Ovary (tissue), 10 donors: ENCODE measurements at places on chromosomes 4 and X. TPM values are rescaled to one million over a fixed set of nuclear protein-coding genes. Genes with fewer than 3 reads are reported as not detected.

Gene FAM133A
- 0.16 TPM for polyA plus RNA-seq

Gene PHOX2B
- not detected for polyA plus RNA-seq

GRCh38 chrX:53714580-53715345, 28.2 kb upstream of the HUWE1 start:
- no peaks in the 10 kb centered on the region for H3K27me3 ChIP-seq
- DNase-seq, result no peak
- no peak overlapping the region for H3K4me3 ChIP-seq
- no peaks in the 10 kb centered on the region for H3K4me1 ChIP-seq
- H3K36me3 ChIP-seq, result no peaks in the 10 kb centered on the region

DNA sequence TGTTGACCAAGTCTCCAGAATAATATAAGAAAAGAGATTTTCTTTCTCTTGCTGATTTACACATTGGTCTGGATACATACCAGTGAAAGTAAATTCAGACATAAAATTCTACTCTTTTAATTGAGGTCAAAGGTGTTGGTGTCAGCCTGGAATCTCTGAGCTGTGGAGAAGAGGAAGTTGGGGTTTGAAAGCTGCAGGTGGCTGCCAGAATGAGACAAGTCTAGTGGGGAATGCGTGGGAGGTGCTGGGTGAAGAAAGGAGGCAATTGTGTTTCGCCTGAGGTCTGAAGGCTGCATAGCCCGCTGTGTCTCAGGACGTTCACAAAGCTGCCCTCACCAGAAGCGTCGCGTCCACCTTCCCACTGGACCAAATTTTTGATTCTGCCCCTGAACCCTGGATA, 31.2 kb downstream of the PHEX start:
- H3K4me1 ChIP-seq, result no peaks in the 10 kb centered on the region
- no peaks in the 10 kb centered on the region for H3K27me3 ChIP-seq
- H3K27ac ChIP-seq, result no peak overlapping the region
- no peak for DNase-seq
- no peaks in the 10 kb centered on the region for H3K36me3 ChIP-seq
- no peak overlapping the region for H3K4me3 ChIP-seq

- DNase-seq, result no peak
- H3K4me3 ChIP-seq, result no peak overlapping the region
- peaks cover 4% of the 10 kb centered on the region for H3K4me1 ChIP-seq
- H3K27me3 ChIP-seq, result no peaks in the 10 kb centered on the region
- no peak overlapping the region for H3K27ac ChIP-seq
Measured at GRCh38 chr4:158783785-158784184, 15.0 kb downstream of the FNIP2 start.

Gene TLR3
- 12.2 TPM for polyA plus RNA-seq

Gene EFHC2
- 2.3 TPM for polyA plus RNA-seq

GRCh38 chr4:90542216-90542615, 415.0 kb downstream of the CCSER1 start:
- no peaks in the 10 kb centered on the region for H3K27me3 ChIP-seq
- DNase-seq, result no peak
- no peaks in the 10 kb centered on the region for H3K4me1 ChIP-seq
- H3K36me3 ChIP-seq, result no peaks in the 10 kb centered on the region
- no peak overlapping the region for H3K4me3 ChIP-seq
- H3K27ac ChIP-seq, result no peak overlapping the region

DNA sequence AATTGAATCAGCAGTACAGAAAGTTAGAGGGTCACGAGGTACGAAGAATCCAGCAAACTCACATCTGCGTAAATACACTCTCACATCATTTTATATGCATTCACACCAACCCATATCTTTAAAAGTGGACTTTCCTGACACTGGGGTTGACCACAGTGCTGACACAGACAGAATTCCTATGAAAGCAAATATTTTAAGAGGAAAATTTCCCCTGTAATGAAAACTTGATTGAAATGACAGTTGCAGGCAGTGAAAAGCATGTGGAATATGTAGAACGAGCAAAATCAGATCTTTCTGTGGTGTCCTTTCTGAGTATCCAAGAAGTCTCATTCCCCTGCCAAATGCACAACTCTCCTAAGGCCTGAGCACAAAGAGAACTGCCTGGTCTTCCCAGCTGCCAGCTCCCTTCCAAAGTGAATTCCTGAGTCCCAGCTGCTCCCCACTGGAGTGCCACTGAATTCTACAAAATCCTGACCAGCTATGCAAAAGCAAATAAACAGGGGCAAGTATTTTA, 50.5 kb upstream of the FAM9C start:
- H3K27me3 ChIP-seq, result no peaks in the 10 kb centered on the region
- no peak for DNase-seq
- H3K36me3 ChIP-seq, result no peaks in the 10 kb centered on the region
- no peak overlapping the region for H3K4me3 ChIP-seq
- peaks cover 1% of the 10 kb centered on the region for H3K4me1 ChIP-seq

DNA sequence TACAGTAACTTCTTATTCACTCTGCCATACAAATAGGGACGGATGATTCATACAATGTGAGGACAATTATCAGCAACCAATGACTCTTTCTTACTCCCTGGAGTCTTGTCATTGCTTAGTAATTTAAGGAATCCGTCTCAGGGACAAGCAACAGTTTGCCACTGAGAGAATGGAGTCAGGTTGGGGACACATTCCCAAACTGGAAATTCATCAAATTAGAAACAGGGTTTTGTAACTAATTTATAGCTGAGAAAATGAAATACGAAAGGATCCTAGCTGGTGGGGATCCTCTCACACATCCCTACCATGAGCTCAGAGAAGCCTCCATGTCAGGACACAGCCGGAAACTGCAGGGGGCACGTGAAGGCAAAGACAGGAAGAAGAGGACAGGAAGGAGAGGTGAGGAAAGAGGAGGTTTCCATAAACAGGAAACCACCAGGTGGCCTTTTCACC, 50.4 kb upstream of the KDR start:
- H3K27ac ChIP-seq, result no peak overlapping the region
- DNase-seq, result no peak
- no peak overlapping the region for H3K4me3 ChIP-seq
- H3K4me1 ChIP-seq, result no peaks in the 10 kb centered on the region
- H3K27me3 ChIP-seq, result no peaks in the 10 kb centered on the region
- H3K36me3 ChIP-seq, result no peaks in the 10 kb centered on the region

- DNase-seq, result no peak
- H3K36me3 ChIP-seq, result no peaks in the 10 kb centered on the region
- no peaks in the 10 kb centered on the region for H3K4me1 ChIP-seq
Measured at GRCh38 chrX:102837847-102838246, 99.2 kb upstream of the RAB40AL start.

- no peak overlapping the region for H3K4me3 ChIP-seq
- no peak for DNase-seq
- H3K27me3 ChIP-seq, result no peaks in the 10 kb centered on the region
- no peaks in the 10 kb centered on the region for H3K36me3 ChIP-seq
- no peak overlapping the region for H3K27ac ChIP-seq
- peaks cover 2% of the 10 kb centered on the region for H3K4me1 ChIP-seq
Measured at GRCh38 chrX:96770315-96770714, 85.7 kb downstream of the DIAPH2 start.

Gene DMRTC1B
- polyA plus RNA-seq, result 3.8 TPM

DNA sequence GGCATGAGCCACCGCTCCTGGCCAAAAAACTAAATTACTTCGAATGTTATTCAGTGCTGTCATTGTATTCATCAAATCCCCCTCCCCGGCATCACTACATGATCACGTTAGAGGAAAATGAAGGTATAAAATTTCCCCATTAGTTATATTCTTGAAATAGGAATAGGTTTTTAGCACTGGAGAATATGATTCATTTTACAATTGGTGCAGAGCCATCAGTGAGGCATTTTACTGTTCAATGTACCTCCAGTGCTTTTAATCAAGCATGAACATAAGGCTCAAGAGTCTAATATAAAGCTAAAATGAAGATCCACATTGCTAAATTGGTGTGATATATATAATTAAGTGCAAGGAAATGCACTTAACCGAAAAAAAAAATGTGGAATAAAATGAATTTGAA, 18.3 kb downstream of the KLF3 start:
- H3K4me1 ChIP-seq, result peaks cover 20% of the 10 kb centered on the region
- no peak overlapping the region for H3K27ac ChIP-seq
- H3K27me3 ChIP-seq, result no peaks in the 10 kb centered on the region
- H3K36me3 ChIP-seq, result no peaks in the 10 kb centered on the region

DNA sequence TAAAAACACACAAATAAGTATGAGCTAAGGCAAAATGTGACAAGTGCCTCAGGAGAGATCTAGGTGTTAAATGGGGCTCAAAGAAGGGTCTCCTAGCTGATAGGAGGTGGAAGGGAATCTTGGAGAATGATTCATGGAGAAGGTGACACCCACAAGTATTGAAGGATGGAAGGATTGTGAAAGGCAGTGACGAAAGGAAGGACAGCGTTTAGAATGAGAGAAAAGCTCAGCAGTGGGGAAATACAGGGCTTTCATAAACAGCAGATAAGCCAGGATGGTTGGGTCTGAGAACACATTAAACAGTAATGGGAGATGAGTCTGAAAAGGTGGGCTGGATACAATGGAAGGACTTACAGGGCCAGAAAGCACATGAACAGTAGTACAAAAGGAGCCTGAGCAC, 11.5 kb downstream of the ANXA5 start:
- no peaks in the 10 kb centered on the region for H3K27me3 ChIP-seq
- no peak overlapping the region for H3K4me3 ChIP-seq
- no peak overlapping the region for H3K27ac ChIP-seq
- no peaks in the 10 kb centered on the region for H3K36me3 ChIP-seq
- no peak for DNase-seq

- no peaks in the 10 kb centered on the region for H3K27me3 ChIP-seq
- no peaks in the 10 kb centered on the region for H3K36me3 ChIP-seq
- no peak for DNase-seq
- no peak overlapping the region for H3K27ac ChIP-seq
- H3K4me3 ChIP-seq, result no peak overlapping the region
- H3K4me1 ChIP-seq, result no peaks in the 10 kb centered on the region
Measured at GRCh38 chrX:23631136-23631535, 36.2 kb upstream of the PRDX4 start.

DNA sequence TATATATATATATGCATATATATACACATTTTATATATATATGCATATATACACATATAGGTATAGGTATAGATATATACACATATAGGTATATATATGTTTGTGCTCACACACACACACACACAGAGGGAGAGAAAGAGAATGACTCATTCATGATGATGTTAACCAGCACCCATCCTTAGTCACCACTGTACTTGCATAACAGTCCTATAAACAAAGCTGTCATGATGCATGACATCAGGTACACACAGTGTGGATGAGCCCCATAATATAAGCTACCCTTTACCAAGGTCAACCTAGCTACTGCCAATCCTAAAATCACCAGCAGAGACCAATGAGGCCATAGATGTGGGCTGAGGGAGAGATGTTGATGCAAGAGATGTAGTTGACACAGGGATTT, 1408.0 kb downstream of the RAPGEF2 start:
- no peak for DNase-seq
- H3K4me1 ChIP-seq, result no peaks in the 10 kb centered on the region

Gene MAEA
- 60.7 TPM for polyA plus RNA-seq

DNA sequence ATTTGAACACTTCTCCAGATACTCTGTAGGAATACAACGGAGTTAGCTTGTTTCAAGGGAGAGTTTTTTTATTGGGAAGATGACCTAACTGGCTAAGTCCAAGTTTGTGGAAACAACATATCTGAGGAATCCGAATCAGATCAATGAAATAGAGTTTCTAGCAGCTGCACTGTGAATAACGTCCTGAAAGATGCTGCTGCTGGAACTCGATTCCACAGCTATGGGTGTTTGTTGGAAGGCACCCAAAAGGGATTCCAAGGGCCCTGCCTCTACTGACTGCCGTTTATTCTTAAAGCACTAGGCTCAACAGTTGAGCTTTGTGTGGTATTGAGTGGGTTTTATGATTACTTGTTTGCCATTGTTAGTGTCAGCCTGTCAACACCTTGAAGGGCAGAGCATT, 6.6 kb upstream of the GBA3 start:
- H3K36me3 ChIP-seq, result no peaks in the 10 kb centered on the region
- no peak for DNase-seq
- H3K4me1 ChIP-seq, result no peaks in the 10 kb centered on the region
- no peaks in the 10 kb centered on the region for H3K27me3 ChIP-seq
- no peak overlapping the region for H3K27ac ChIP-seq

Gene NPNT
- 13.3 TPM for polyA plus RNA-seq

DNA sequence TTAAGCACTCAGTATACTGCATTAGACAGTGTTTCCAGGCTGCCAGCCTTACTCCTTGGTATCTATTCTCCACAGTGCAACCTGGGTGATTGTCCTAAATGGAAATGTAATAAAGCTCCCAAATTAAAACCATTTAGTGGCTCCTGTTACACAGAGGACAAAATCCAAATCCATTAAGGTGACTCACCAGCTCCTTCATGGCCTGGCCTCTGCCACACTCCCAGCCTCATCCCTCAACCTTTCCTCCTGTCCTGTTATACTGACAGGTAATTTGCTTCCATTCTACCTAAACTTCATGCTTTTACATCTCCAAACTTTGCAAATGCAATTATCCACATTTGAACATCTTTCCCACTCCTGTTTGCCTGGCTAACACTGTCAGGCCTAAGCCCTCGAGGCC, 140.3 kb downstream of the INPP4B start:
- no peak overlapping the region for H3K4me3 ChIP-seq
- DNase-seq, result no peak
- H3K27me3 ChIP-seq, result no peaks in the 10 kb centered on the region

Gene USP51
- 8.2 TPM for polyA plus RNA-seq

Gene RAB9B
- 6.8 TPM for polyA plus RNA-seq

DNA sequence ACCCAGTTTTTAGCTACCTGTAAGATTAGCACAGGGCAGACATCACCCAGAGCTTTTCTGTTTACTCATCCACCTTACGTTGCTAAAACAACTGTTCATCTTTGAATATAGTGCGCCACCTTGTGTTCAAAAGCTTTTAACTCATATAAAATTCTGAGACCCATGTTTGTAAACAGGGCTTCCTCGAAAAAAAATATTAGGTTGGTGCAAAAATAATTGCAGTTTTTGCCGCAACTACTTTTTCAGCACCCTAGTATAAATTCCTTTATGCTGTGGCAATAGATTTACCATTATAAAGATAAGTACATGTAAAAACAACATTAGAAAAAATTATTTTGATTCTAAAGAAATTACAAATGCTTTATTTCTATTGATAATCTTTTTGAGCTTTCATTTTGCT, 147.9 kb downstream of the LRBA start:
- H3K36me3 ChIP-seq, result no peaks in the 10 kb centered on the region
- no peaks in the 10 kb centered on the region for H3K4me1 ChIP-seq
- no peak for DNase-seq

Gene BEND2
- polyA plus RNA-seq, result not detected

- H3K27ac ChIP-seq, result peak overlapping the region; percentile 73
- H3K27me3 ChIP-seq, result no peaks in the 10 kb centered on the region
- H3K4me1 ChIP-seq, result no peaks in the 10 kb centered on the region
- no peak for DNase-seq
Measured at GRCh38 chrX:41923978-41924683, 777 bp upstream of the CASK start.

Gene TLR10
- polyA plus RNA-seq, result 0.35 TPM

Gene CDS1
- 4.3 TPM for polyA plus RNA-seq

Gene ADAM29
- not detected for polyA plus RNA-seq

GRCh38 chrX:145190801-145191389, 56.4 kb upstream of the SPANXN1 start:
- H3K27ac ChIP-seq, result no peak overlapping the region
- no peaks in the 10 kb centered on the region for H3K27me3 ChIP-seq
- no peaks in the 10 kb centered on the region for H3K36me3 ChIP-seq
- DNase-seq, result no peak
- no peaks in the 10 kb centered on the region for H3K4me1 ChIP-seq
- H3K4me3 ChIP-seq, result no peak overlapping the region

GRCh38 chr4:19117022-19117421, 1095.5 kb upstream of the LCORL start:
- no peaks in the 10 kb centered on the region for H3K4me1 ChIP-seq
- no peaks in the 10 kb centered on the region for H3K36me3 ChIP-seq
- H3K27ac ChIP-seq, result no peak overlapping the region
- no peak overlapping the region for H3K4me3 ChIP-seq

Gene NUDT10
- polyA plus RNA-seq, result 17.1 TPM
